ENCODE measurements at places on chromosomes 2 and 18.
A peak's percentile ranks its signal among the peaks of the same experiment; 100 is the strongest.

DNA sequence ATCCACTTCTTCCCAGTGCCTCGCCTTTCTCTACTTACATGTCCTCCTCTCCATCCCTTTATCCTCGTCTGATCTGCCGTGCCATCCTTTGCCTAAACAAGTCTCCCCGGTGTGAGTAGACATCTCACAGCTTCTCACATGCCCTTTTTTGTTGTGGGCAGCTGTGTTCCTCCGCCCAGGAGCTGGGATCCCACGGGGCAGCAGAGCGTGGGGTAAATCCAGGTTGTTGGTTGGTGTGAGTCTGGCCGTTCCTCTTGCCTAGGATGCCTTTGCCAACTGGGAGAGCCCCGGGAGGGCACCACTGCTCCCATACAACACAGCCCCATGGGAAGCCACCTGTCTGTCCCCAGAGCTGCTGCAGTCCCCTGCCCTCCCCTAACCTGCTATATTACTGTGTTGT is 22.4 kb downstream of the SLC30A3 start:
- DNase-seq: no peak

DNA sequence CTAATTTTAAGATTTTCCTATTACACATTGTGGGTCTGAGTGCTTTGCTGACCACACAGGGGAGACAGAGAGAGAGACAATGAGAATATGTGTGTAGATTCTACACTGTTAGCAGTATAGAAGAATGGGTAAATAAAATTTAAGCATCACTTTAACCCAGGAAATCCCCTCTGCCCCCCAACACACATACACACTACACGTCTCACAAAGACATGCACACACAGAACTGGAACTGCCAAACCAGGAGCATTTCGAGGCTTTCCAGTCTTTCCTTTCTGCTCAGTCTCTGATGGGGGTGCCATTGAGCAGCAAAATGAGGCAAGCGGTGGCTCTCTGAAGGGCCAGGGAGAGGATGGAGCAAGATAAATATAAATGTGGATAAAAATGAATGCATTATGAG is 2.5 kb downstream of the MERTK start:
- DNase-seq: peak; percentile 21

DNA sequence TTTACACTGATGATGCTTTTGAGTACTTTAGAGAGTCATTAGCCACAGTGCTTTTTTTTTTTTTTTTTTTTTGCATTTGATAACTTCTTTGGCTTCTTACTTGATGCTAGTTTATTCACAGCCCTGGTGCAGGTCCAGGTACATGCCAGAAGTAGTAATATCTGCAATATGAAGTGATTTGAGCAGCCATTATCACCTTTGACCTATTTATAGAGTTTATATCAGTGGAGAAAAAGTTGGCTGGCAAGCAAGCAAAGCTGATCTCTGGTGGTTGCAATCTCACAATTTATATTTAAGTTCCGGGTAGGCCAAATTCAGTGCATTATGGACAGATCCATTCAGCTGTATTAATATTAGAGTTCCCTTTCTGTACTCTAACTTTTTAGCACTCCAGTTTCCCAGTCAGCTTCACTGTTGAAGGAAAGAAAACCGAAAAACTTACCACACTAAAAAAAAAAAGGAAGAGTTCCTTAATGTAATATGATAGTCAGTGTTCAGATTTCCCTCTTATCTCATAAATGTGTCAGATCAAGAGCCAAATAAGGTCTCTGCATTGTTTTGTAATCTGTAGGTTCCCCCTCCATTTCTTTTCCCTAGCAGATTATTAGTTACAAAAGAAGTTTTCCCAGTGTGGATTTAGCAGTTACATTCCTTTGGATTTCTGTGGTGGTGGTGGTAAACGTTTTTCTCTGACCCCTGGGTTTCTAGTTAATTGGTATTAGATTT is 78.6 kb downstream of the HAUS1 start:
- DNase-seq: peak; percentile 10

GRCh38 chr18:8754995-8755960 is 49.9 kb downstream of the MTCL1 start:
- DNase-seq: peak; percentile 90

GRCh38 chr18:25058521-25058920 is 293.4 kb downstream of the ZNF521 start:
- DNase-seq: no peak

GRCh38 chr18:10032331-10033015 is 118.7 kb downstream of the VAPA start:
- no peak for DNase-seq

DNA sequence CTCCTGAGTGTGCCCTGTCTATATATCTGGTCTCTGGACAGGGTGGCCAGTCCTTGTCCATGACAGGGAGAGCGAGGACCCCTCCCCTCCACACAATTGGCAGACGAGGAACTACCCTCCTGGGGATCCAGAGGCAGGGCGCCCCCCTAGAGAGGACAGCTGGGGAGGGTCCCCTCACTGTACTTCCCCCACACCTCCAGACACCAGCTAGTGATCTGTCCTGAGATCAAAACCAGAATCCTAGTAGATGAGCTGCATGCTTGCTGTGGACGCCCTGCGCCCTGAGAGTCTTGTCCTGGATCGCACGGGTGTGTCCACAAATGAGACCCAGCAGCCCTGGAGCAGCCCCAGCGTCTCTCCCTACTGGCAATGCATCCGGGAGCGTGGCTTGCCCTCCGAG is 83.4 kb upstream of the PXDN start:
- DNase-seq: no peak

- DNase-seq: peak; percentile 51
Observed at GRCh38 chr2:219041252-219041651, at the start of gene CFAP65. Gene CFAP65, minus strand, starts transcription at chr2:219041516. Its CDS starts 2,468 bp downstream, at chr2:219039048.

- no peak for DNase-seq
Observed at GRCh38 chr2:151037434-151037833, 224.2 kb downstream of the RBM43 start.

- peak; percentile 91 for DNase-seq
Observed at GRCh38 chr18:54388203-54389142, 30.8 kb downstream of the C18orf54 start.

GRCh38 chr2:160363055-160363454 is 130.6 kb downstream of the RBMS1 start:
- DNase-seq: no peak

GRCh38 chr2:102112692-102113665 is 29.6 kb upstream of the IL1R1 start:
- peak; percentile 91 for DNase-seq

DNA sequence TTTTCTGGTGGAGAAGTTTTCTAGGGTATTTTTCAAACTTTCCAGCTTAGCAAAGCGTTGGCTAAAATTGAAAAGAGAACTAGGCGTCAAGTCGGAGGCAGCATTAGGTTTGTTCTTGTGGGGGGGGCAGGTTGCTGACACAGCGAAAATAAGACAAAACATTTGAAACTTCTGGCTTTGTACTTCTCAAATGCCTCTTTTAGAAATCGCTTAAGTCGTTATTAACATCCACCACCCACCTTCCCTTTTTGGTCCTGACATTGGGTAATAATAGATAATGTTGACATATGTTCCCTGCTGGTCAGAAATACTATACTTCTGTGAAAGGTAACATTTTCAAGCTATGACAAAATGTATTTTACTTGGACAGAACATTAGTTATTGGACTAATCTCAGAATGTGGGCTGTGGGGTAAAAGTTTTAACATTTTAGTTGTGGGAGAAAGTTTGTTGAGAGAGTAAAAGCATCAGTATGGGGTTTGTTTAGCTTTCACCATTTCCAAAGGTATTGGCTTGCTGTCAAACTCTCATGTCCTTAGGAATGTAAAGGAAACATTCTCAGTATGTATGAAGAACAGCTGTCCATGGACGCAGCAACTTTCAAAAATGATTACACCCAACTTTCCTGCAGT is 88.1 kb upstream of the ZEB2 start:
- DNase-seq: peak; percentile 92

- no peak for DNase-seq
Observed at GRCh38 chr2:71551631-71551915, 98.2 kb downstream of the DYSF start.

DNA sequence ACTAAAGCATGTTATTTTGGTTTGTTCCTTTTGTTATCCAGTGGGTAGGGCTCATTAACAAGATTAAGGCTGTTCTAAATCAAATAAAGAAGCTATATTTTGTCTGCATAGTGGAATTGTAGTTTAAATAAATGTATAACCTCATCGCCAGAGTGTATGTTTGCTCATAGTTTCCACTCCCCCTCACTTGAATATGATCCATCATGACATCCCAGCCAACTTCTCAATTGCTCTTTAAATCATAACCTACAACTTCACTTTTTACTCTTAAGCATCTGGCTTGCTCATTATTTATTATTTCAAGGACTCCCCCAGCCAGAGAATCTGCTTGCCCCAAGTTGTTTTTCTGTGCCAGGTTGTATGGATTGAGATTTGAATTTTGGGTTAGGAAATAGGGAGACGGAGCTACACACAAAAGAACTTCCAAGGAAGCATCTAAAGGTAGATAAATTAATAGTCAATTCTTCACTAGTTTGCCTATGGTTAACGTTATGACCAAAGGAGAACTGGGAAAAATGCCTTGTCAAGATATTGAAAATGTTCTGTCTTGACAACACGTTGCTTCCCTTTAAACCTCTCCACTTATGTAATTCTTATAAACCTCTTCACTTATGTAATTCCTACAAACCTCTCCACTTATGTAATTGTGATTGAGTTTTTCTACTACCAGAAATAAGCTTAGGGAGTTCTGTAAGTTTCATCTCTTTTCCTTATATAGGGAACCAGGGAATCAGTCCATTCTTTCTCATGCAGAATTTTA is 55.4 kb upstream of the UPP2 start:
- no peak for DNase-seq

- DNase-seq: no peak
Observed at GRCh38 chr2:224847381-224847780, 131.2 kb upstream of the CCDC195 start.

DNA sequence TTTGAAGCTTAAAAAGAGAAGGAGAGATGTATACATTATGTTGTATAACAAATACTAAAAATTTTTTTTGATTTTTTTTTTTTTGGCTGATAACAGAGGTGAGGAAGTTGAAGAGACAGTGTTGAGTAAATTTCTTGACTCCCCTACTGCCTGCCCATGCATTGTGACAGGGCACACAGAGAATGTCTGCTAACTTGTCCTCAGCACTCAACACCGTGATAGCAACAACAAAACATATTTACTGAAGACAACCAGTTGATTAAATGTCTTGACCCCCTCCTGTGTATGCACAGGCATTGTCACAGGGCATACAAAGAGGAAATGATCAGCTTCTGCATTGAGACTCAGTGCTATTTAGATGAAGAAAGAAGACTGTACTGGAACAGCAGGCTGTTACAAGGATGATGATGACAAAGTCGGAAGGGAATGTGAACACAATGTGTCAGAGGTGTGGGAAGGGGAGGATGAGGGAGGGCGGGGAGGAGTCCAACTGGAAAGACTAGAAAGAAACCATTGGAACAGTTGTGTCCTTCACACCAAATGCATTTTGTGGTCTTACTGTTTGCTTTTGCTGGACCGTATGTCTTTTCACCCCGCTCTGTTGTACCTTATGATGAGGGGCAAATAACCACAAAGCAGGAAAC is 89.5 kb downstream of the CERS6 start:
- DNase-seq: peak; percentile 90

GRCh38 chr2:216535454-216535995 is 36.9 kb downstream of the RPL37A start:
- DNase-seq: peak; percentile 78

- DNase-seq: peak; percentile 36
Observed at GRCh38 chr2:120231974-120232635, 8.9 kb upstream of the TMEM185B start.

- DNase-seq: no peak
Observed at GRCh38 chr18:79403723-79404566, 8.2 kb downstream of the NFATC1 start.

- DNase-seq: peak; percentile 83
Observed at GRCh38 chr18:22493940-22494339, 76.2 kb upstream of the CTAGE1 start.
